CD4-positive, alpha-beta T cell treated with Interferon alpha-2 for 1 hour (primary cell): ENCODE measurements at places on chromosomes 1 and 21.

GRCh38 chr1:244386595-244386994 lies 65.1 kb downstream of the ADSS2 start:
- DNase-seq: no peak

DNA sequence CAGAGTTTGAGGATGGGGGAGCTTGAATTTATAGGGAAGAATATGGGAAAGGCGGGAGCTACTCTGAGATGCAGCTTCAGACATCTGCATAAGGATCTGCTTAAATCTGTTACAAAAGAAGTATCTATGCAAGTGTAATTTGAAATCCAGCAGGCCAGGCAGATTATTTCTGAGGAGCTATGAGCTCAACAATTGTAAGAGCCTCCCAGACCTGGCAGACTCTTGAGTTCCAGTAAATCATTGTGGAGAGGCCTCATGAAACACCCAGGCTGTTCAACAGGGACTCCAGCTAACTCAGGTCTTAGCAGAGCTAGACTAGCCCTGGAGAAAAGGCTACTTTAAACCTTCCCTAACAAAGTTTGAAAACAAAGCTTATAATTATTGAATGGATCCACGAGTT lies 647.5 kb upstream of the CHRM3 start:
- DNase-seq: no peak

DNA sequence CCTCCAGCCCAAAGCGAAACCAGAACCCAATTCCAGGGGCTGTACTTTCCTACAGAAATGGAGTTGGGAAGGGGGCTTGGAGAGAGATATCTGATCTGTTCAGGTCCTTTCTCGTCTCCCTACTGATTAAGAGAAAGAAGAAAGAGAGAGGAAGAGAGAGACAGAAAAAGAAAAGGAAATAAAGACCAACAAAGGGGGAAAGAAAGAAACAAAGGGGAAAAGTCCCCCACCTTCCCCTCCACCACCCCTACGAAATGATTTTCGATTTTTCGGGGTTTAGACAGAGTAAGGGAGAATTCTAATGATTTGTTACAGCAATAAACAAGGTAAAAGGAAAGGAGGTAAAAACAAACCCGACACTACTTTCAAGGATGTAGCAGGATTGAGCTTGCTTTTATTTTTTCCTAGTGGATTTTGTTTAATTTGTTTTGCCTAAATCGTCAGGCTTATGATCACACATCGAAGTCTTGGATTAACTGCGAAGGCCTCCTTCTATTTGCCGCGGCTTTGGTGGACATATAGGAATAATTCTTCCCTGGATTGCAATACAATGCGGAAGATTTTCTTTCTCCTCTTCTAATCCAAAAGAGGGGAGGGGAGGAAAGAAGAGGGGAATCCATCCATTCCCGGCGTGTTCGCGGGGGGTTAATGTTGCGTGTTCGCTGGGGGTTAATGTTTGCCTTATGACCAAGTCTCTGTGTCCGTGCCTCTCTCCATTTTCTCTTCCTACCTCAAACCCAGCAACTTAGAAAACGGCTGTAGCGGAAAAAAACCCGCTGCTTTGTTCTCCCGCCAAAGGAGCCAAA lies 1.9 kb downstream of the TAL1 start:
- DNase-seq: no peak

DNA sequence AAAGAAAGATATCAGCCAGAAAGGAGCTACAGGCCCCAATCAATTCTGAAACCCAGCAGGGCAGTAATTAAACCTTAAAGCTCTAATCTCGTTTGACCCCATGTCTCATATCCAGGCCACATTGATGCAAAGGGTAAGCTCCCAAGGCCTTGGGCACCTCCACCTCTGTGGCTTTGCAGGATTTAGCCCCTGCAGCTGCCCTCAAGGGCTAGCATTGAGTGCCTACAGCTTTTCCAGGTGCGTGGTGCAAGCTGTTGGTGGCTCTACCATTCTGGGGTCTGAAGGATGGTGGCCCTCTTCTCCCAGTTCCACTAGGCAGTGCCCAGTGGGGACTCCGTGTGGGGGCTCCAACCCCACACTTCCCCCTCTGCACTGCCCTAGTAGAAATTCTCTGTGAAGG lies 429.9 kb downstream of the NPHP4 start:
- no peak for DNase-seq

GRCh38 chr1:211589782-211590721 lies 11.1 kb upstream of the SLC30A1 start:
- peak; percentile 7 for DNase-seq

DNA sequence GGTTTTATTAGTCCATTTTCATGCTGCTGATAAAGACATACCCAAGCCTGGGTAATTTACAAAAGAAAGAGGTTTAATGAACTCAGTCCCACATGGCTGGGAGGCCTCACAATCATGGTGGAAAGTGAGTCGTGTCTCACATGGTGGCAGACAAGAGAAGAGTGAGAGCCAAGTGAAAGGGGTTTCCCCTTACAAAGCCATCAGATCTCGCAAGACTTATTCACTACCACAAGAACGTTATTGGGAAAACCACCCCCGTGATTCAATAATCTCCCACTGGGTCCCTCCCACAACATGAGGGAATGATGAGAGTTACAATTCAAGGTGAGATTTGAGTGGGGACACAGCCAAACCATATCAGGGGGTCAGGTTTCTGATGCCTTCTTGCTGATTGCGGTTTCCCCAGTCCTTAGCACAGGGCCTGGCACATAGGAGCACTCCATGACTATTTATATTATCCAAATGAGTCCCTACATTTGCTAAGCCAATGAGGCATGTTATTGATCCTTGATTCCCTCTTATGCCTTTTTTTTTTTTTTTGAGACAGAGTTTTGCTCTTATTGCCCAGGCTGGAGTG lies 35.3 kb upstream of the PAXBP1 start:
- no peak for DNase-seq

- no peak for DNase-seq
Measured at GRCh38 chr1:216521477-216521876, 98.2 kb upstream of the USH2A start.

GRCh38 chr1:201022820-201023516 lies 546 bp downstream of the KIF21B start:
- peak; percentile 23 for DNase-seq

DNA sequence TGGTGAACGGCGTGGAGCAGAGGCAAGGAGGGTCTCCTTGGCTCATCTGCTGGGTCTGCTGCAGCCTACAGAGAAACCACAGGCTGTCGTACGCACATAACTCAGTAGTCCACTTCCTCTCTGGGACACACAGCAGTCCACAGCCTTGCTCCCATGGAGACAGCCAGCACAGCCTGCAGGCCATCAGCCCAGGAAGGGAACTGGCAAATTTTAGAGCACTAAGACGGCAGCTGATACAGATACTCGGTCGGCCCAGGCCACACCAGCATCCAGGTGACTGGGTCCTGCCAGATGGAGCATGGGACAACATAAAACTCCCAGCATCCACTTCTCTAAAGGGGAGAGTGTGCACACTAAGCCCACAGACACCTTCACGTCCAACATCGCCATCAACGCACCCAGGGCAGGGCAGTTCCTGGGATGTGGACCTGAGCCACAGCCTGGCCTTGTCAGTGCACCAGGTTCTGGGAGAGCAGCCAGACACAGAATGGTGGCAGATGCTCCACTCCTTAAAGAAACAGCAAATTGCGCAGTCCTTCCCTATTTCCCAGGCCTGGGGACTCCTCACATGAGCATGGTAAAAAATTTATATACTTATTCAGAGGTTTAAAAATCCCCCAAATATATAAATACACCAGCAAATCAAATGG lies 247.1 kb upstream of the RAB4A start:
- DNase-seq: no peak

GRCh38 chr1:61482170-61482734 lies 242.7 kb downstream of the TM2D1 start:
- DNase-seq: no peak

- DNase-seq: no peak
Measured at GRCh38 chr21:32101277-32101676, 177.6 kb downstream of the MIS18A start.

GRCh38 chr1:21325231-21325718 lies 35.0 kb upstream of the ECE1 start:
- no peak for DNase-seq

- DNase-seq: no peak
Measured at GRCh38 chr1:6970221-6970620, 185.0 kb downstream of the CAMTA1 start.

GRCh38 chr1:199447906-199448305 lies 579.6 kb upstream of the NR5A2 start:
- DNase-seq: no peak

GRCh38 chr1:6988796-6989195 lies 203.5 kb downstream of the CAMTA1 start:
- no peak for DNase-seq

GRCh38 chr21:16196001-16196400 lies 466.2 kb downstream of the USP25 start:
- no peak for DNase-seq

- DNase-seq: no peak
Measured at GRCh38 chr1:38039331-38040088, 7.1 kb downstream of the POU3F1 start.

GRCh38 chr1:121418369-121419049 lies 233.7 kb downstream of the SRGAP2C start:
- DNase-seq: no peak

DNA sequence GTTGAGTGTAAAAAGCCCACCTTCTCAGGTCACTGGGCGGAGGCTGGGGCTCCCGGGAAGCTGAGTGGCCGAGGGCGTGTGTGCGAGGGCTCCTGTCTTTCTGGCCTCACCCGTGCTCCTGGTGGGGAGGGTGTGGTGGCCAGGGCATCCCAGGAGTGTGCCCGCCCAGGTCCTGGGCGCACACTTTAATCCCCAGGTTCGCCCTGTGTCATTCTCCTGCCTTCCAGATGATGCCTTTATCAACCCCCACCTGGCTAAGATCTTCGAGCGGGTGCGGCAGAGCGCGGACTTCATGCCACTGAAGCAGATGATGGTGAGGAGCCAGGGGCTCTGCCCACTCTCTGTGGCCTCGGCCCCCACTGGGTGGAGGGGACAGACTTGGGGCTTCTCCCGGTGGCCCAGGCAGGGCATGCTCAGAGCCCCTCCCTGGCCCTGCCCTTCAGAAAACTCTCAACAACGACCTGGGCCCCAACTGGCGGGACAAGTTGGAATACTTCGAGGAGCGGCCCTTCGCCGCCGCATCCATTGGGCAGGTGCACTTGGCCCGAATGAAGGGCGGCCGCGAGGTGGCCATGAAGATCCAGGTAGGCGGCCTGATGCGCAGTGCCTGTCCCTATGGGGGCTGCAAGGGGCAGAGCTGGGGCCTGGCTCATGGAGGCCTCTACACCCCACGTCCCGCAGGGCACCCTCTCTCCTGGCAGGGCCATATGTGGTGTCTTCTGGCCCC lies 42.5 kb downstream of the COQ8A start:
- DNase-seq: no peak

DNA sequence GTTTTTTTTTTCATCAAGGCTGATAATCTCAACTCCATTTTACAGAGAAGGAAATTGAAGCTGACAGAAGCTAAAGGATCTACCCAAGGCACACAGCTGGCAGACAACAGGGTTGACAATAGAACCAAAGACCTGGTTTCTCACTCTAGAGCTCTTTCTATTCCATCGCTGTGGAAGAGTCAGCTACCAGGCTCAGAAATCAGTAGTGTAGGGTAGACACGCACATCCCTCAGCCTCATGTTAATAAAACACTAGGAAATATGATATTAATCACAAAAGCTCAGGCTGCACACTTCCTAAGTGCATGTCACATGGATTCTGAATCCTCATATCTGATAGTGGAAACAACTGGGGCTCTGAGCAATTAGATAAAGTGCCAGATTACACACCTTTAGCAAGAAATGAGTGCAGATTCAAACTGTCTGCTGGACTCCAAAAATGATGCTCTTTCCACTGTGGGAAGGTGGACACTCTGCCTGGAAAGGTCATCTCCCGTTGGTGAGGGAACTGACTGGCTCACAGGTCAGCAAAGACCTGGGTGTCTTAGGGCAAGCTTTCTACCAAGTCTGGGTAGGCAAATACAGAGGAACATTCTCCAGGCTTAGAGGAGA lies 139.1 kb downstream of the TGFBR3 start:
- no peak for DNase-seq

DNA sequence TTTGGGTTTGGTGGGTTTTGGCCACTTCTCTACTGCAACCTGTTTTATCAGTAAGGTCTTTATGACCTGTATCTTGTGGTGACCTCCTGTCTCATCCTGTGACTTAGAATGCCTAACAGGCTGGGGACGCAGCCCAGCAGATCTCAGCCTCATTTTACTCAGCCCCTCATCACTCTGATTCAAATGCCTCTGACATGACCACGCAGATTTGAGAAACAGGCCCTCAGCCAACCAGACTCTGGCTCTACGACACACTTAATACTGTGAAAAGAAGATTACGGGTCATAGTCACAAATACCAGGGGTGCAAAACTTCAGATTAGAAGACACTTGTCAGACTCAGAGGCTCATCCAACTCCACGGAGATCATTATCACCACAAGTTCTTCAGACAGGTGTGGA lies 28.3 kb upstream of the KIF26B start:
- DNase-seq: no peak

- DNase-seq: no peak
Measured at GRCh38 chr1:149917571-149918144, at the start of gene SV2A. SV2A (minus strand) TSS chr1:149917844; CDS start chr1:149913840, 4,004 bp downstream.

DNA sequence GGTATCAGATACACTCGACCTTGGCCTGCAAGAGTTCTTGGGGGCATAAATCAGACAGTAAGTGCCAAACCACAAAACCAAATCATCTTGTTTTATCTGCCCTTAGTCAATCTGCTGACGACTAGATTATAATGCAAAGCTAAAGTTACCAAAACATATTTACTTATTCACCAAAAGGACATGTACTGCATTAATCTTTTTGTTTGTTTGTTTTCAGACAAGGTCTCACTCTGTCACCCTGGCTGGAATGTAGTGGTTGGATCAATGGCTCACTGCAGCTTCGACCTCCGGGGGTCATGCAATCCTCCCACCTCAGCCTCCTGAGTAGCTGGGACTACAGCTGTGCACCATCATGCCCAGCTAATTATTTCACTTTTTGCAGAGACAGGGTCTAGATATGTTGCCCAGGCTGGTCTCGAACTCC lies 114.7 kb downstream of the APP start:
- no peak for DNase-seq

GRCh38 chr1:74775735-74776134 lies 42.8 kb downstream of the TYW3 start:
- no peak for DNase-seq

GRCh38 chr1:84892705-84893618 lies at the start of gene LPAR3:
LPAR3 (minus strand) TSS chr1:84893206; CDS start chr1:84866120, 27,086 bp downstream.
- DNase-seq: peak; percentile 30

- no peak for DNase-seq
Measured at GRCh38 chr1:116405241-116406135, 32.4 kb downstream of the ATP1A1 start.

DNA sequence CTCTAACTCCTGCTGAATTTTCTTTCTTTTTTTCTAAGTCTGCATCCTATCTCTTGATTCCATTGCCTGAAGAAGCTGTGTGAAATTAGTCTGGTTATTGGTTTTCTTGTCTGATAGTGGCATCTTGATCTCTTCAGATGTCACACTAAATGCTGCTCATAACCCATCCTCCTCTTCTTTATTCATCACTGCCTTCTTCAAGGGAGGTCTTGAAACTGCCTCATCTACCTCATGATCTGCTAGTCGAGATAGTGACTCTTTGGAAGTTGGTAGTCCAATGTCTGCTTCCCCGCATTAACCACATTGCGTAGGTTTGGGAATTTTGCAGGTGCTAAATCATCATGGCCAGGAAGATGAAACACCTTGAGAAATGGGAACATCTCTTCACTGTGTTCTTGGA lies 15.7 kb downstream of the DYRK3 start:
- DNase-seq: no peak
